SHP77 treated with DMSO at 0.1 percent for 48 hours (cell line): ENCODE measurements at places on chromosomes 3 and 15.
A peak's percentile ranks its signal among the peaks of the same experiment; 100 is the strongest.

DNA sequence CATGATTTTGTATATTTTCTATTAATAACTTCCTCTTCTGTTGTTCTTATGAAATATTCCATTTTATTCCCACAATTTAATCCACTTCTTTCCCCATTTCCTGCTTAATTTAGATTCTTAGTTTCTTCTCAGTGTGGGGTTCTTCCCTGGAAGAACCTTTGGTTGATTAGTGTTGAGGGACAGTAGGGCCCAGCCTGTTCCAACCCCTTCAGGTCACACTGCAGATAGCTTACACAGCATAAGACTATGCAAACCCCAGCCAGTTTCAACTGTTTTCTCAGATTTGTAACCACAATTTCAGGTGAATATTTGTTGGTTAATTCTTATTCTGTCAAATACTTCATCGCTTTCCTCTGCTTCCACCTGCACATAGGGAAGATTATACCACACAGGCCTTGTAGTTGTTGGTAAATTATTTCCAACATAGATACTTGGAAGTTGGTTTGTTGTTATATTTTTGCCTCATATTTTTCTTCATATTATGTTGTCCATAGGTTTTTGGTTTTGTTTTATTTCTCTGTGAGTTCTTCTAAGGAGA, 34.7 kb downstream of the AADACL2 start:
- DNase-seq, result no peak

DNA sequence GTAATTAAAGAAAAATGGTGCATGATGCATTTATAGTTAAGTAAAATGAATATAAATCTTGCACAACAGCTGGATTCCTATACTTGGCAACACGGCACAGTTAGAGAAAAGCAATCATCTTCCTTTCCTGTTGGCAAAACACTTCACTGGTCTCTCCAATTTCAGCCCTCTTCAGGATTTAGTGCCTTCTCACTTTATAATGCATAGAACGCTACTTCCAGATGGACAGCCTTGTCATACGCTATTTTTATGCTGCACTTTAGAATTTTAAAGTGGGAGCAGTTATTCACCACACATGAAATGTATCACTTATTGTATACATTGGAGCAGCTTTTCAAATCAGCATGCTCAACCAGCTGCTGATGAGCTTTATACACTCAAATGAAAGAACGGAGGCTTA, 194.4 kb upstream of the GBE1 start:
- DNase-seq, result peak; percentile 43

DNA sequence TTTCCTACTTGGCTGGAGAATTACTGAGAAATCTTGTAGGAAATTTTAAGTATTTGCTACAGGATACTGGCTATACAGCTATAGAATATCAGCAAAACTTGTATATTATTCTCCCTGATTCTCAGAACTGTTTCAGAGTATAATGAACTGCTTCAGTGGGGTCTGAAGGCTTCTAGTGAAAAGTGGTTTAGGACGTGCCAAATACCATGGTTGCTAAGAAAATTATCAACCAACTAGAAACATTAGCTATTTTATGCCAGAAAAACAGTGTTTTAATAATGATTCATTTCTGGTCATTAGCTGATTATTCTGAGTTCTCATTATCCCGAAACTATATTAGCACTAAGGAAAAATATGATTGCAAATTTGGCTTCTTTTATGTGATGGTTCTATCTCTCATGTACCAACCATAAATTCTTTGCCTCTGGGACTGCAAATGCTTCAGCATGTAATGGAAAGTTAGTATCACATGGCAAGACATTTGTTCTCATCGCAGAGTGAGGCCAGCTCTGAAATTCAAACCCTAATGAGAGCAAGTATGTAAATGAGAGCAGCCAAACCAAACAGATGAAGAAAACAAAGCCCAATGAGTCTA, 11.0 kb upstream of the TSC22D2 start:
- DNase-seq, result no peak

- no peak for DNase-seq
Measured at GRCh38 chr3:46628901-46629369, 16.6 kb downstream of the FAM240A start.

- no peak for DNase-seq
Measured at GRCh38 chr15:52436981-52437380, 91.7 kb downstream of the MYO5A start.

DNA sequence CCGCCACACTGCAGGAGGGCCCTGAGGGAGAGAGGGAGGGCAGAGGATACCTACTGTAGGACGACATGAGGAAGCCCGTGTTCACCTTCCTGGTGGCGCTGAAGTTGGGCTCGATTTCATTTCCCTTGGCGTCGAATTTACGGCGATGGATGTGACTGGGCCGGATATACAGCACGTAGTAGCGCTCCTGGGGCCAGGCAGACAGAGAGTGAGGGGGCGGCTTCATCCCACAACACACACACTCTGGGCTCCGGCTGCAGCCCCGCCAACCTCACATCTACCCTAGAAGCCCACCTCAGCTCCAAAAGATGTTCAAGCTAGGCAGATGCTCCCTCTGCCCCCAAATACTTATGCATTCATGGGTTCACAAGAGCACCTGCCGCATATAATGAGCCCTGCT, 4.5 kb downstream of the ARPIN start:
- DNase-seq, result no peak

GRCh38 chr3:186986816-186987215, 56.5 kb downstream of the ST6GAL1 start:
- DNase-seq, result no peak

DNA sequence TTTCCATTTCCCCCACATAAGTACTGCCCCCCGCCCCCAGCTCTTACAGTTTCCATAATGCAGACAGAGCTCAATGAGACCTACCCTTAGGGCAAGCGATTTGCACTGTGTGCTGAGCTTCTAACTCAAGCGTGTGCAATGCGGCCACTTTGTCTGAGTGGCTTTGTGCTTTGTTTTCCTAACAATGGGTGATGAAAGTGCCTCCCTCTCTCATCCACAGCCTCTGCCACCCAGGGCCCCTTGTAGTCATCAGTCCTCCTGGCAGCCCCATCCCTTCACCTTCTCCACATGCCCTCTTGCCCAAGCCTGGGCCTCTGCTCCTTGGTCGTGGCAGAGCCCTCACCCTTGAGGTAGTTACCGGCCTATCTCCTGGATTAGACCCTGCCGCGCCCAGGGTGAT, 17.2 kb downstream of the DAPK2 start:
- no peak for DNase-seq

DNA sequence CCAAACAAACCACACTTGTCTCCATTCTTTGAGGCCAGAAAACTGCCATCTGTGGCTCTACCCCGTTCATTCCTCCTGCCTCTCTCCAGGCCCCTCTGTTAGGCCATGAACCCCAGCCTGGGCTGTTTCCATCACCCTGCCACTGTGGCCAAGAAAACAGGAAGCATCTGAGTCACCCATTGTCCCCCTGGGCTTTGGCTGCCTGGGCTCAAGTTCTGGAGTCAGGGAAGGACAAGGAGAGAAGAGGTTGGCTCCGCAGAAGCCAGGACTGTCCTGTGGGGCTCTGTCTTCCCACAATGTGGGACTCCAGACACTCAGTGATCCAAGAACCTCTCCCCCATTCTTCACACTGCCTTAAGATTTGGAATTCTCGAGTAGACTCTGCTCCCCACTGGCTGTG, 14.8 kb upstream of the LCTL start:
- DNase-seq, result no peak

- no peak for DNase-seq
Measured at GRCh38 chr3:160012108-160012507, 23.5 kb downstream of the IL12A start.

- no peak for DNase-seq
Measured at GRCh38 chr3:48601622-48601994, 6.5 kb upstream of the COL7A1 start.

- no peak for DNase-seq
Measured at GRCh38 chr15:31101262-31102038, at the start of gene TRPM1. Gene TRPM1 (minus strand): TSS chr15:31101725. CDS start chr15:31081355, 20,370 bp downstream.

GRCh38 chr15:70995383-70995970, 102.9 kb downstream of the LRRC49 start:
- no peak for DNase-seq

GRCh38 chr3:128319107-128319506, 147.6 kb downstream of the DNAJB8 start:
- DNase-seq, result no peak

DNA sequence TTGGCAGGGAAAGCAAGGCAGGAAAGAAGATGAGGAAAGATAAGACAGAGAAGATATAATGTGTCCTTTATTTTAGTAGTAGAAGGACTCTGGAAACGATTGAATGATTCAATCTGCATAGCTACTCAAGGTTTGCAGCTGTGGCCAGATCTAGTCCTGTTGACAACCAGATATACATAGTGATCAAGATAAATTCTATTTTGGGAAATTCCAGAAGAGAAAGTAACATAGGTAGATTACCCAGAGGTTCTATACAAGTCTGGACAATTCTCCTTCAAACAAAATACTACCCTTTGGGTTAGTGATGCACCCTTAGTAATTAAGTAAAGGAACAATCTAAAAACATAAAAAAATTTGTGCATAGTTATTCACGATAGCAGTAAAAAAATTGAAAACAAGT, 9.4 kb downstream of the TERC start:
- DNase-seq, result no peak

- no peak for DNase-seq
Measured at GRCh38 chr3:37540786-37541185, 320.9 kb upstream of the CTDSPL start.

DNA sequence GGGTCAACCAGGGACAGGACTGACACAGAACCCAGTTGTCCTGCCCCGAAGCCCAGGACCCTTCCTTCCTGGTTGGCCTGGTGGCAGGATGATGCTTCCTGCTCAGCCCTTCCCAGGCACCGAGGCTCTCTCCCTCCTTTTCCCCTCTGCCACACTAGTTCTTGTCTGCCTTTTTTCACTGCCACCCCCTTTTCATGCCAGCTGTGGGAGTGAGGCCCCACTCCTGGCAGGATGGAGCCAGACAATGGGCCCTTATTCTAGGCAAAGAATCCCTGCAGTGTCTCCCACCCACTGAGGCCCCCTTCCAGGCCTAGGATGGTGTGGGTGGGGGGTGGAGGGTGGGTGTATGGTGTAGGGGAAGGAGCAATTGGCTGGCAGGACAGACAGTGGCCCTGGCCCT, 1.1 kb upstream of the SCAMP5 start:
- no peak for DNase-seq

- no peak for DNase-seq
Measured at GRCh38 chr3:32882189-32882588, 64.4 kb downstream of the TRIM71 start.

- no peak for DNase-seq
Measured at GRCh38 chr3:193872265-193872753, 263.6 kb upstream of the HES1 start.

DNA sequence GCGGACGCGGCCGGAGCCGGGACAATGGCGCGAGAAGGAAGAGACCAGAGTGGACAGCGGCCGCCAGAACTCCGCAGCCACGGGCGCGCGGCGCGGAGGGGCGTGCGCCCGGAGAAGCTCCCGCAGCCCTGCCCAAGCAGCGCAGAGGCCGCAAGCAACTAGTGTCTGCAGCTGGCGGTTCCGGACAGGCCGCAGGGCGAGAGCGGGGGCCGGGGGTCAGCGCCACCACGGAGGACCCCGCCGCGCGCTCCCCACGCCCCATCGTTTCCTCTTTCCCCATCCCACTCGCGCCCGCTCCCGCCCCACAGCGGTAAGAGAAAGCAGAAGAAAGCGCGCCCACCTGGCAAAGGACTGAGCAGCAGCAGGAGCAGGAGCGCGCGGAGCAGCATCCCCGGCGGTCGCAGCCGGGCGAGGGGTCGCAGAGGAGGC, 440 bp downstream of the PRTG start:
- DNase-seq, result no peak

DNA sequence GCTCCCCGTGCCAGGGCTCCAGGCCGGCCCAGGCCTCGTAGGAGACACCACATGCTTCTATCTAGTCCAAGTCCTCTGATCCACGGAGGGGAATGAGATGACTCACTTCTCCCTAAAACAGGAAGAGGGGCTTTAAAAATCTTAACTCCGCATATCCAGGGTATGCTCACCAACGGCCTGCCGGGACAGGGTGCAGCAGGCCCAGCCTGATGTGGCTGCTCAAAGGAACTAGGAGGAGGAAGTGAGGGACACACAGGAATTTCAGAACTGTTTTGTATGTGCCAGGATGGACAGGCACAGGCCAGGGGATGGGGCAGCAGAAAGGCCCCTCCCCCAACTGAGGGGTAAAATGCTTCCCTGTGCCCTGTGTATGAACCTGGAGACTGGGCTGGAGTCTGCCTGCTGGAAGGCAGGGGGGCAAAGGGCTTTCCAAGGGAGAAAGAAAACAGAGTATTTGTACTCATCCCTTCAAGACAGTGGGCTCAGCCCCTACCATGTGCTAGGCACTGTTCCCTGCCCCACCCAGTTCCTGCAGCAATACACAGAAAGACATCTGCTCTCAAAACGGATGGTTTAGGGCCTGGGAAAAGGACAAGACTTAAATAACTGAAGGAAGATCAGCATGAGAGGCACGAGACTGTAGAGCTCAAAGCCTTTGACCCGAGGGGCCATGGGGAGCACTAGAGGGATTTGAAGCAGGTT, 22.1 kb downstream of the CHDH start:
- no peak for DNase-seq

GRCh38 chr3:189160519-189161309, 11.1 kb upstream of the TPRG1 start:
- DNase-seq, result no peak

DNA sequence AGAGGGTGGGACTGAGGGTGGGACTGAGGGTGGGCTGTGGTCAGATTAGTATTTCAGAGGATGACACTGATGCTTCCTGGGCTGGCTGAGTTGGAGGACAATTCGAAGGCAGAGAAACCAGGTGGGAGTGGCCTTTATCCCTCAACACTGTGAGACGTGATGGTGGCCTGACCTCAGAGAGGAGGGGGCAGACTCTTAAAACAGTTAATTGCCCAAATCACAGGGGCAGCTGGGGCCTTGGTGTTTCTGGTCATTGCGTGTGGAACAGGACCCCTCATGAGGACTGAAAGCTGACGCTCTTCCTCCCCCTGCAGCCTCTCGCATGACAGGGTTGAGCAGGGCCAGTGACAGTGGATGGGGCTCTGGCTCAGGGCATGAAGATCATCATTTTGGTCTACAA, 18.7 kb downstream of the DNASE1L3 start:
- DNase-seq, result no peak

- no peak for DNase-seq
Measured at GRCh38 chr3:139296141-139296718, 47.6 kb upstream of the MRPS22 start.

DNA sequence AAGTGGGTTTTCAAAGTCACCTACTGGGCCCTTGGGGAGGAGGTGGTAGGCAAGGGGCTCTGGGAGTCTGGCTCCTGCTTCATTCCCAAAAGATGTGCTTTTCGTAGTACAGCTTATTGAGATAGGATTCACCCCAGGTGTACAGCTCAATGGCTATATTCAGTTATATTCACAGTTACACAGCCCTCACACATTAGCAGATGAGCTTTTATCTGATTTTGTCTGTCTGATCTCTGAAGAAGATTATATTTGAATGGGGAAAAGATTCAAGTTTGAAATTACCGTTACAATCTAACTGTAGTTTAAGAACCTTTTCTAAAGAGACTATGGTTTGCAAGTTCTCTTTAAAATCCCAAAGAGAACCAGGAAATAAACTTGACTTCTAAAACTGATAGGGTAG, 27.3 kb downstream of the PXYLP1 start:
- no peak for DNase-seq

DNA sequence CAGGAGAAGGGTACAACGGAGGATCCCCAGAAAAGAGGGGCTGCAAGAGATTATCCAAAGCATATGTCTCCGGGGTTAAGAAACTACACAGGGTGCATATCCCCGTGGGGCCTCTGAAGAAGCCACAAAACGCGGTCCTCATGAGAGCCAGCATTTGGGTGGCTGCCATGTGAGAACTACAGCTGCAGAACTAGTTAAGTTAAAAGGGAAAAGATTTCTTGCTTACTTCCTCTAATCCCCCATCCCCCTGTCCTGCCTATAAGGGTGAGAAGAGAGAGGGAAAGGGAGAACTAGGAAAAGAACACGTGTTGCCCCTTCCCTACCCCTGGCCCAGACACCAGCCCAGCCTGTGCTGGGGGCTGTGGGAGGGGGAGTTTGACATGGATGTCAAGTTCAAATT, 70.4 kb upstream of the PCSK6 start:
- DNase-seq, result no peak
